ENCODE measurements at places on chromosomes 4 and X.
A peak's percentile ranks its signal among the peaks of the same experiment; 100 is the strongest.

GRCh38 chrX:17822351-17822750, 38.7 kb downstream of the RAI2 start:
- peak; percentile 20 for DNase-seq

GRCh38 chr4:151276787-151277562, at the start of gene PRSS48:
Gene PRSS48, plus strand, starts transcription at chr4:151277161. Its CDS starts 12 bp downstream, at chr4:151277173.
- peak; percentile 61 for DNase-seq

DNA sequence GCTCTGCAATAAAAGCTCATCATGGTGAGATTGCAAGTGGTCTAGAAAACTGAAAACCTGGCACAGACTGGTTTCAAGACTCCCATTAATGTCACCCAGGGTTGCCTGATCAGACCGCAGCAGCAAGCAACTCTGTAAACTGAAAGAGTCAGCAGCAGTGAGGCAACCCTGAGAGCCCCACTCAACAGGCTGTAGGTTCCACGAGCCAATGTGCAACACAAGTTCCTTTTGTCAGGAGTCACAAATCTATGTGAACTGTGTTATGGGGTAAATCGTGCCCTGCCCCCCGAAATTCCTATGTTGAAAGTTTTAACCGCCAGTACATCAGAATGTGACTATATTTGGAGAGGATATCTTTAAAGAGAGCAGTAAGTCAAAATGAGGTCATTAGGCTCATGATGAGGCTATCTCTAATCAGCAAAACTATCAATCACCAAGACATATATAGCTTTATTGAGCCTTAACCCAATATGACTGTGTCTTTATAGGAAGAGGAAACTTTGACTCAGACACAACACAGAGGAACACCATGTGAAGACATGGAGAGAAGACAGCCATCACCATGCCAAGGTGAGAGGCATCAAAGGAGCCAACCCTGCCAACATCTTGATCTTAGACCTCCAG, 94.0 kb downstream of the FBXO8 start:
- peak; percentile 39 for DNase-seq

GRCh38 chr4:55172694-55173287, 47.4 kb upstream of the KDR start:
- DNase-seq: peak; percentile 43

GRCh38 chr4:146336410-146336807, 122.1 kb downstream of the REELD1 start:
- no peak for DNase-seq

DNA sequence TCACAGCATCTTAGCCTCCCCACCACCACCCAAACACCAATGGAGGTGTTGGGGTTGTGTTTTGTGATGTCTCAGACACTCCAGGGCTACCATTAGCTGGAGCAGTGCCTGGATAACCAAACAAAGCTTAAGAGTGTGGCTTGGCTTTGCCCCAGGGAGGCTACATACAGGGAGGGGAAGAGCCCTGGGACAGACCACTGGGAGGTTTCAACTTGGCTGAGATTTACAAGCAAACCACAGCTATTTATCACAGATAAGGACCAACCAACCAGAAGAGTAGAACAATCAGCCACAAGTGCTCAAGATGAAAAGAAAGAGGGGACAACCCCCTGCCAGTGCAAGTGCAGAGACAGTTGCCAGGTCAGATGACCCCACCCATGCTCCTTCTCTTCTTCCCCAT, 24.1 kb downstream of the SOX3 start:
- peak; percentile 1 for DNase-seq

GRCh38 chrX:69362354-69362753, 141.8 kb upstream of the NALF2 start:
- peak; percentile 11 for DNase-seq

DNA sequence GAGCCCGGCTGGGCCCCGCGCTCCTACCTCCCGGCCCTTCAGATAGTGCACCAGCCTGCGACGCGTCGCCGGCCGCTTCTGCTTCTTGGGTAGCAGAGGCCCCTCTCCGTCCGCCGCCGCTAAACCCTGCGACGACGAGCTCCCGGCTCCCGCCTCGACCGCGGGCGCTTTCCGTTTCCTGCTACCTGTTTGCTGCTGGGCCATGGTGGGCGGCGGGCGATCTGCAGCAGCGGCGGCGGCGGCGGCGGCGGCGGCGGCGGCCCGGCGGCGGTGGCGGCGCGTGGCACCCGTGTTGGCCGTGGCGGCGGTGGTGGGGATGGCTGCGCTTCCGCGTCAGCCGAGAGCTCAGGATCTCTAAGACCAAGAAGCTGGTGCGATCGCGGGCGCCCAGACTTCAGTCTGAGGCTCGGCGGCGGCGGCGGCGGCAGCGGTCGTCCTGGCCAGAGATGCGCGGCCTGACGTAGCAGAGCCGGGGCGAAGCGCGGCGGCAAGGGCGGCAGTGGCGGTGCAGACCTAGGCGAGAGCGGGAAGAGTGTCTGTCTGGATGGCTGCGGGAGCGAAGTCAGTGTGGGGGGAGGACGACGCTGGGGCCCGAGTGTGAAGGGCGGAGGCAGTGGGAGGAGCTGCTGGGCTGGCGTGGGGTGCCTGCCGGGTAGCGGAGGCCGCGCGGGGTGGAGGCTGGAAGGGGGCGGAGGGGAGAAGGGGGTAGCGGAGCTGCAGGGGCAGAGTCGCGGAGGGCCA, at the start of gene DCAF12L2:
DCAF12L2 (minus strand) TSS at position 569 of the 741 bp plus-strand sequence; CDS start at position 204, 365 bp downstream.
- DNase-seq: peak; percentile 34
